ENCODE measurements at places on chromosomes 1 and 21. TPM values are rescaled to one million over a fixed set of nuclear protein-coding genes. Genes with fewer than 3 reads are reported as not detected.
A peak's percentile ranks its signal among the peaks of the same experiment; 100 is the strongest.

DNA sequence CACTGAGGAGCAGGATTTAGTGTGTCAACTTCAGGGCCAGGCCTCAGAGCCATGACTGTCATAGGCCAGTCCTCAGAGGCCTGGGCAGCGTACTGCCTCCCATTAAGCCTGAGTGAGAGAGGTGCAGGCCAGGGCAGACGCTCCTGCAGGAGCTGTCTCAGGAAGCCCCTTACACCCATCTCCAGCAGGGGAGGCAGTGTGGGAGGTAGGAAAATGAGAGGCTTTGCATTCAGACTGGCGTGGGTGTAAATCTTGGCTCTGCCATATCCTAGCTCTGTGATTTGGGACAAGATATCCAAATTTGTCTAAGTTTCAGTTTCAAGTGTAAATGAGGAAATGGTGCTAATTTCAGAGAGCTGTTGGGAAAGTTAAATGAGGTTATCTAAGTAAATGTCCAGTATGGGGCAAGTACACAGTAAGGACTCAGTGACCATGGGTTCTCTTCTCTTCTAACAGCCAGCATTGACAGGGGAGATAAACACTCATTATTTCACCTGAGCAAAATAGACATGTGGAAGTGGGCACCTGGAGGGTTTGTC is 184.1 kb downstream of the ZSCAN20 start:
- no peak for DNase-seq
- H3K36me3 ChIP-seq, result no peaks in the 10 kb centered on the region
- H3K27ac ChIP-seq, result no peak overlapping the region
- H3K4me1 ChIP-seq, result no peaks in the 10 kb centered on the region
- H3K27me3 ChIP-seq, result no peaks in the 10 kb centered on the region
- no peak overlapping the region for H3K4me3 ChIP-seq

GRCh38 chr1:30641572-30642353 is 81.6 kb downstream of the MATN1 start:
- H3K4me3 ChIP-seq, result no peak overlapping the region
- DNase-seq, result no peak
- H3K27me3 ChIP-seq, result no peaks in the 10 kb centered on the region
- no peaks in the 10 kb centered on the region for H3K4me1 ChIP-seq
- no peak overlapping the region for H3K27ac ChIP-seq

The RSPH1 gene
- total RNA-seq, result not detected

The B4GALT3 gene
- 46.4 TPM for total RNA-seq

GRCh38 chr1:89310505-89310904 is 37.8 kb upstream of the GBP5 start:
- H3K36me3 ChIP-seq, result no peaks in the 10 kb centered on the region
- H3K27ac ChIP-seq, result peak overlapping the region; percentile 41
- H3K27me3 ChIP-seq, result no peaks in the 10 kb centered on the region
- peak; percentile 38 for DNase-seq
- peak overlapping the region; percentile 17 for H3K4me3 ChIP-seq
- peaks cover 39% of the 10 kb centered on the region for H3K4me1 ChIP-seq
